ENCODE measurements at places on chromosomes 1 and 21.

GRCh38 chr1:74465193-74465681, 47.2 kb downstream of the LRRC53 start:
- no peak for DNase-seq

DNA sequence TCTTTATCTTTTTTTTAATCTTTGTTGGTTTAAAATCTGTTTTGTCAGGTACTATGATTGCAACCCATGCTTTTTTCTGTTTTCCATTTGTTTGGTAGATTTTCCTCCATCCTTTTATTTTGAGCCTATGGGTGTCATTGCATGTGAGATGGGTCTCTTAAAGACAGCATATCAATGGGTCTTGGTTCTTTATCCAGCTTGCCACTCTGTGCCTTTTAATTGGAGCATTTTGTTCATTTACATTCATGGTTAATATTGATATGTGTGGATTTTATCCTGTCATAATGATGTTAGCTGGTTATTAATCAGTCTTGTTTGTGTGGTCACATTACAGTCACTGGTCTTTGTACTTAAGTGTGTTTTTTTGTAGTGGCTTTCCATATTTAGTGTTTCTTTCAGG, 159.9 kb downstream of the CENPF start:
- no peak for DNase-seq

DNA sequence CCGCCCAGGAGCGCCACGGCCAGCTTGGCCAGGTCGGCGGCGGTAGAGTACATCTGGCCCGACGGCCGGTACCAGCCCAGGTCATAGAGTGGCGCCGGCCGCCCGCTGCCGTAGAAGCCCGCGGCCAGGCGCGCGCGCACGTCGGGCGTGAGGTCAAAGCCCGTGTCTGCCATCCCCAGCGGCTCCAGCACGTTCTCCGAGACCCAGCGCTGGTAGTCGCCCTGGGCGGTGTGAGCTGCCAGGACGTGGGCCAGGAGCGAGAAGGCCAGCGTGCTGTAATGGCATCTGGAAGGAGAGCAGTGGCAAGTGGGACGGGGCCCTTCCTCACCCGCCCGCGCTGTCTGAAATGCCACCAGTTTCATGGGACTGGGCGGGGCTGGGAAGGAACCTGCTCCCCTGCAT, 18.9 kb downstream of the LACTBL1 start:
- DNase-seq = no peak

GRCh38 chr1:15931884-15932283, 44.0 kb downstream of the ZBTB17 start:
- no peak for DNase-seq

- DNase-seq = no peak
Observed at GRCh38 chr21:41604583-41605041, 96.7 kb upstream of the TMPRSS2 start.

GRCh38 chr1:91609551-91609950, 108.9 kb downstream of the CDC7 start:
- DNase-seq = no peak

DNA sequence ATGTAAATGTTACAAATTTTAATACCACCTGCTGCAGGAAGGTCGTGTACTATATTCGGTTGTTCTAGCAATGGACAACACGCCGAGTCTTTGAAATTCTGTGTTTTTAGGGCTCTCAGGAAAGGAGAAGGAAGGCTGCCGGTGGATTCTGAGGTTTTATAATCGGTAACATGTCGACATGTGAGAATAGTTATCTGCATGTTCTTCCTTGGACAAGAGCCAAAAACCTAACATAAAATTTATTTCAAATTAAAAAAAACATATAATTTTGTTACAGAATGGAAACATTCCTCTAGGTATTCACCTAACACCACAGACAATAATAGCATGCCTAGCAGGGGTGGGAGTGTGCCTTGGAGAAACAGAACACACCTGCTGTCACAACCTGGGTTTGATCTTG, 4.8 kb downstream of the PSMG1 start:
- no peak for DNase-seq

DNA sequence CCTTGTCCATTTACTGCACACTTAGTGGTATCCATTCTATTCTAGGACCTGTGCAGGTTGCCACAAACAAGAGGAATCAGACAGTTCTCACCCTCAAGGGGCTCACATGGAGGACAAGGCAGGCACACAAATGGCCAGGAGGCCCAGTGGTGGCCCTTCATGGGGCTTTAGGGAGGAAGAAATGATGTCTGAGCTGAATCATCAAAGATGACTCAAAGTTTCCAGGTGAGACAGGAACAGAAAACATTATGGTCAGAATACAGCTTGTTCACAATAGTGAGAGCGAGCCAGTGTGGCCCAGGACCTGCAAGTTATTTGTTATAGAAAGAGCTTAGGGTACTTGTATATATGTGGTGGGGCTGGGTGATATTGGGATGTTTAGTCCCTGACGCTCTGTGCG, 26.4 kb downstream of the SHISAL2A start:
- no peak for DNase-seq

DNA sequence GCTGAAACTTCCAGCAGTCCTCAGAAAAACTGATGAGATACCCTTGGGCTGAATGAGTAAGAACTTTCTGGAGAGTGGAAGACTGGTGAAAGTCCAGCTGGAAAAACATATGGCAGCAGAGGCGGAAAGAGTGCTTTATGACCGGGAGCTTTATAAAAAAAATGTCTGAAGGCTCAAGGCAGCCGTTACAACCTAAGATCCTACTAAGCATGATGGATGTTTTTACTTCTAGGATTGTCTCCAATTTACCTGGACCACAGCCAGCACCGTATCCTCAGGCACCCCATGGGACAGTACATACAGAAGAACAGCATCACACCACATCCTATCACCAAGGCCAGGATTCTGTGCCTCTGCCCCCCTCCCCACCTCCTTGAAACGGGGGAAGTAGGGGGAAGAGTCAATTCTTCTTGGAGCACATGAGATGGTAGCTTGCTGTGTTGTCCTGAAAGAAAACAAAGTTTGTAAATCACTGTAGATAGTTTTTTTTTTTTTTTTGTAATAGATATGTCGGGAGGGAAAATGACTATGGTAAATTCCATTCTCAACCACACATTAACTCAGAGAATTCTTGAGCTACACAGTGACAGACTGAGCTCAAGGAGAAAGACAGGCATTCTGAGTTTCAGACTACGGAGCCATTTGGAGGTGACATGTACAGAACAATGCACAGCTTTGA, 11.8 kb upstream of the IRF2BP2 start:
- DNase-seq = no peak

- DNase-seq = no peak
Observed at GRCh38 chr1:155983191-155984024, 5.1 kb upstream of the ARHGEF2 start.

DNA sequence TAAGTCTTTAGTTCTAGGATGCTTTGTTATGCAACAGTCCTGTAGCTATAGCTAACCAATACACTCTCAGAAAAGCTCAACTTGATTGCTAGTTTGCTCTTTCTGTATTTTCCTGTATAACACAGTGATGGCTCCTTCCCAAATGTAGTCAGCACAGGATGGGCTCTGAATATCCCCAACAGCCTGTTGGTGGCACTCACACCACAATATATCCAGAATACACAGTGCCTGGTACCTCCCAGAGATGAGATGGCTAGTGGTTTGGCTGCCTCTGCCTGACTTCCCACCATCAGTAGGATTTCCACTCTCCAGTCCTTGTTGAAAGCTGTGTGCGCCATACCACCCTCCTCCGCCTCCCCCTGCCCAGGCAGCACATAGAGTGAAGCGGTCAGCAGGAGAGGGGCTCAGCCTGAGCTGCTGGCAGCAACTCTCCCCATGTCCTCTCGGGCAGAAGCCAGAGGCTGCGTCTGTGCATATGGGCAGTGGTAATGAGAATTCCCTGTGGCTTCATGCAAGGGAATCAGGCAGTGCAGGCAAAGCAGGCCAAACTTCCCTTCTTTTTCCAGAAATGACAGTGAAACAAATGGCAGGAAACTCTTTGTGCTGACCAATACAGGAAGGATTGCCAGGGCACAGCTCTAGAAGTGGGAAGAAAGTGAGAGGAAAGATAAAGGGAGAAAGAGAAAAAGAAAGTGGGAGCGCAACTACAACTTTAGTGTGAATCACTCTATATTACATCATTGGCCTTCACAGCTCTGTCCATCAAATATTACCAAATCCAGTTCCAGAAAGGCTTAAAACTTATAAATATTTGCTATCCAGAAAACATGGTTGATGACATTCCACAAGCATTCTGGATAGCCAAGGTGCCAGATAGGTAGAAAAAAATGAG, 49.7 kb downstream of the LMX1A start:
- DNase-seq = no peak

DNA sequence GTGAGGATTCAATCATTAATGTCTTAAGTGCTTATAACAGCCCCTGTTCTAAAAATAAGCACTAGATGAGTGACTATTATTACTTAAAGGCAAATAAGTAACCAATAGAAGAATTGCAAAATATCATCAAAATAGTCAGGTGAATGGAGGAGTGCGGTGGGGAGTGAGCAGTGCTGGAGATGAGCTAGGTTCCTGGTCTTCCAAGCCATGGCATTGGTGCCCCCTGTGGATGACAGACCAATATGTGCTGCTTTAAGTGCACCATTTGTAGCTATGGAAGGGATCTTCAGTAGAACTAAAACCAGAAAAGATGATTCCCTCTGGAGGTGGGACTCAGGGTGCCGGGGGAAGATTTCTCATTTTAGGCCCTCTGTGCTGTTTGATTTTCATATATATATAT, 46.1 kb upstream of the SLC30A1 start:
- DNase-seq = no peak

DNA sequence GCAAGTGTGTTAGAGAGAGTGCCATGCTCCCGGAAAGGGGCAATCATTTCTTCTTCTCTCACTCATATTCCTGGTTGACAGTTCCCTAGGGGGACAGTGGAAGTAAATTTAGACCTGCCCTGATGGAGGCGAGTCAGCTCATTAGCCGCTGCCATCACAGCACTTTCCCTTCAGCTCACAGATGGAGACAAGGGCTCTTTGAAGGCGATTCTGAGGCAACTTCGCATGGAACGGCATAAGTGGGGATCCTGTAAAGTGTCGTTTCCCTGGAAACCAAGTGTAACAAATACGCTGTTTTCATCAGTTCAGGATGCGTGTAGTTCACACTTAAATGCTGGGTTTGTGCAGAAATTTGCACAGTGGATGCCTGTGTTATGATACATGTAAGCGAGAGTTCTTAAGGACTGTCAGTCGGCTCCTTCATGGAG, 114.5 kb upstream of the TMPRSS15 start:
- DNase-seq = no peak

DNA sequence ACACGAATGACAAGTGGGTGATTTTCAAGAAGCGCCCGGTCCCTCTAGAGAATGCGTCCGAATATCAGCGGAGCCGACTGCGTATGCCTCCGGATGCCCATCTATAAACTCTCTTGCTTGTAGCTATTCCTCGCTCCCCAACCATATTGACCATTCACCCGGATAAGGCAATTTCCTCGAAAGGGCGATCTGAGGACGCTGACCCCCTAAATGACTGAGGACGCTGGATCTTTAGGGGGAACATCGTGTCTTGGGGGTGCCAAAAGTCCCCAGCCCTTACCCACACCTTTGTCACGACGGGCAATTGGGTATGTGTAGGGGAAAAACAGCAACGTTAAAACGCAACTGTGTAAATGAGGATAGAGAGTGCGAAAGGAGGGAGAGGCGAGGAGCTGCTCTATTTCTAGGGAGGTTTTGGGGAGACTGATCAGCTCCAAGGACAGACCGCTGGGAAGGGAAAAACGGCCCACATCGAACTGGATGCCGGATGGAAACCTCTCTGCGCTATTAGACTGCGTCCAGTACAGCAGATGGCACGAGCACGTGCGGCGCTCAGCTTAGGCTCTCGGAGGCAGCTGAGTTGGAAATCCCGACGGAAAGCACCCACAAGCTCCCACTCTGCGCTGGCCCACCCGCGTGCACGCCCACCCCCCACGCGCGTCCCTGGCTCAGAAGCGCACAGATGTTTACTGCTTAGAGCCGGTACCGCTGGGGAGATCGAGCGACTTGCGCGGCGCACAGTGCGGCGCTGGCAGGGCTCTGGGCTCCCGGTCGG, 2.9 kb upstream of the PRRX1 start:
- no peak for DNase-seq

DNA sequence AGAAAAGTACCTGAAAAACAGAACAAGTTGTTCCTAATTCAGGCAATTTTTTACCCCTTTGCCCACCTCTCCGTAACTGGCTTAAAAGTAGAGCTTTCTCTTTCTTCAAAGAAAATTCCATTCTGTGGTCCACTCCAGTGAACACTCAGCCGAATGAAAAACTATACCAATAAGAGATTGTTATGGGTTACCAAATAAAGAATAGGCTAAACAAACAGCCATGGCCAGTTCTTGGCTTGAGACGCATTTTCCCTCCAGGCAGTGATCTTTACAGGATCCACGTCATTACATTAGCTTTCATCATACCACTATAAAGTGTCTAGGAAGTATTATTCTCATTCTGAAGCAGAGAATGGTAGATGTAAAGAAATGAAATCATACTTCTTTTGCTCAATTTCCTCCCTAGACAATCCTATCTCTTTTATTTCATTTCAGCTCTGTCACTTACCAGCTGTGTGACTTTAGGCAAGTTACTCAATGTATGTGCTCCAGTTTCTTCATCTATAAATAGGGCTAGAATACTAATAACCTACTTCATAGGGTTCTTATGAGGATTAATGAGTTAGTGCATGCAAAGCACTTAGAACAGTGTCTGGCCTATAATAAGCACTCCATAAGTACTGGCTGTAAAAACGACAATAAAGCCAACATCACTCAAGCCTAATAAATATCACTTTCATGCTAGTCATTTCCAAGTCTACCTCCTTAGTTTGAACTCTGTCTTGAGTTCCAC, 26.5 kb upstream of the TRIM45 start:
- no peak for DNase-seq

DNA sequence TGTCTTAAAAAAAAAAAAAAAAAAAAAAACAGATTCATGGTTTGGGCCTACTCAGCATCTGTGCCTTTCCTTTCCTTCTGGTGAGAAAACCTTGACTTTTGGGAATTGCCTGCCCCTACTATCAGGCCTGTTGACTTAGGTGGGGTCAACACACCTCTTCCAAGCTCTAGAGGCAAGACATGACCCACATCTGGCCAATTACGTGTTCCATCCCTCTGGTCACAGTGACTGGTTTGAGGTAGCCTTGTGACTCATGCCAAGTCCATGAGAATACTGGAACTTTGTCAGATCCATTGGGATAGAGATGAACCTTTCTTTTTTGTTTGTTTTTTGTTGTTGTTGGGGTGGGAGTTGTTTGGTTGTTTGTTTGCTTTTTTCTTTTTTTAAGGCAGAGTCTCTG, 37.3 kb upstream of the KHDRBS1 start:
- DNase-seq = no peak

Measured in stimulated activated CD4-positive, alpha-beta T cell treated with anti-CD3 and anti-CD28 coated beads, Interleukin-1b, Interleukin-23, amount 100 ng/mL, for 24 hours (primary cell).